ENCODE measurements at places on chromosomes 3 and 15. TPM values are rescaled to one million over a fixed set of nuclear protein-coding genes. Genes with fewer than 3 reads are reported as not detected.

CCR3 gene
- not detected for total RNA-seq

TADA3 gene
- 59.9 TPM for total RNA-seq

SERINC4 gene
- not detected for total RNA-seq

SH3BP5 gene
- total RNA-seq = 16.4 TPM

IGSF10 gene
- total RNA-seq = 0.51 TPM

KLHL18 gene
- 18.1 TPM for total RNA-seq

PARP9 gene
- 5.2 TPM for total RNA-seq

LMAN1L gene
- not detected for total RNA-seq

NTRK3 gene
- 25.4 TPM for total RNA-seq

ROPN1 gene
- total RNA-seq = not detected

DUOXA2 gene
- not detected for total RNA-seq

LOXL1 gene
- total RNA-seq = 0.67 TPM

CHRD gene
- 0.39 TPM for total RNA-seq

UBAP1L gene
- total RNA-seq = 0.61 TPM

ALS2CL gene
- 9.4 TPM for total RNA-seq

WNT7A gene
- total RNA-seq = 0.07 TPM

GOLGA6D gene
- not detected for total RNA-seq

MKRN2OS gene
- total RNA-seq = not detected

RHOV gene
- total RNA-seq = 7.3 TPM

SEMA3B gene
- total RNA-seq = 9.7 TPM

SNRK gene
- total RNA-seq = 3.6 TPM

Measured in A549 treated with GW870086 at 1 μM for 4 hours (cell line).